Fibroblast of the aortic adventitia (primary cell): ENCODE measurements at places on chromosomes 6 and 20.

DNA sequence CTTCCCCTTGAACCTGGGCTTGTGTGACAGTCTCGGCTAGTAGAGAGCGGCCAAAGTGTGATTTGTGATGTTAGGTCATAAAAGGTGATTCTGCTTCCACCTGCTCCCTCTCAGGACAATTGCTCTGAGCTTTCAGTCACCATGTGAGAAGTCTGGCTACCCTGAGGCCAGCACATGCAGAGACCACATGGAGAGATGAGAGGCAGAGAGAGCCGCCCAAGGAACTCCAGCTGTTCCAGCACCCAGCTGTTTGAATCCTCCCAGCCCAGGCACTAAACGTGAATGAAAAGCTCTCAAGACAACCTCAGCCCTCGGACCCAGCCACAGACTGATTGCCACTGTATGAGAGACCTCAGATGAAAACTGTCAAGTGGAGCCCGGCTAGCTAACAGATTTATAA is 143.4 kb upstream of the EEF1E1 start:
- DNase-seq = no peak

DNA sequence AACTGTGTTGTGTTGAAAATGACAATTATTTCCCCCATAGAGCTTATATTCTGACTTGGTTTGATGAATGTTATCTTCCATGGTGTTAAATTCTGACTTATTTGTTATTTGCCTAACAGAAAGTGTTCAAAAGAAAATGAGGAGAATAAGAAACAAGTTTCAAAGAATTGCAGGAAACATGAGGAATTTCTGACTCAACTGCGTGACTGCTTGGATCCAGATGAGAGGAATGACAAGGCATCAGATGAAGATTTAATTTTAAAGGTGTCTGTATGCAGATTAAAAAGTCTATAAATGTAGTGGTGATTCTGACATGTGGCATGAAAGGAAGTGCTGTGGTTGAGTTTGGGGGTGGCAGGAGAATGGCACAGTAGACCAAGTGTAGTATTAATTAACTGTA is 50.6 kb downstream of the CCDC170 start:
- DNase-seq = no peak

DNA sequence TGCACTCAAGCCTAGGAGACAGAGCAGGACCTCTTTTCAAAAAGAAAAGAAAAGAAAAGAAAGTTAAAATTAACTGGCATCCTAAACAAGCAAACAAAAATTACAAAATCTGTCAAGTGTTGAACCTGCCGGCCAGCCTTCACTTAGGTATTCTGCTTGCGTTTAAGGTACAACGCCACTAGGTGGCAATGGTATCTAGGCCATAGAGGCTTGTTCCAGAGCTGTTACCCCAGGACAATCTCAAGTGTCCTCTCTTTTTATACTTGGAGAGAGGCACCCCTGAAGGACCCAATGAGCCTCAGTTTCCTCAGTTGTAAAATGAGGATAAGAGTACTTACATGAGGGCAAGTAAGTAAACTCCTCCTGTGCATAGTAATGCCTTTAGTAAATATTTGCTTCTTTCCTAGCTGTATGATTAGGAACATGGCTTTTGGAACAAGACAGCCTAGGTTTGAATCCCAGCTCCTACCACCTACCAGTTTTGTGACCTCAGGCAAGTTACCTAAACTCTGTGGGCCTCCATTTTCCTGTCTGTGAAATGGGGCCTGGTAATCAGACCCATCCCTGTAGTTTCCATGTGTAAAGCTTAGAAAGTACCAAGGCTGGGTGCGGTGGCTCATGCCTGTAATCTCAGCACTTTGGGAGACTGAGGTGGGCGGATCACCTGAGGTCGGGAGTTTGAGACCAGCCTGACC is 5.8 kb upstream of the PACSIN1 start:
- DNase-seq = peak; percentile 63

DNA sequence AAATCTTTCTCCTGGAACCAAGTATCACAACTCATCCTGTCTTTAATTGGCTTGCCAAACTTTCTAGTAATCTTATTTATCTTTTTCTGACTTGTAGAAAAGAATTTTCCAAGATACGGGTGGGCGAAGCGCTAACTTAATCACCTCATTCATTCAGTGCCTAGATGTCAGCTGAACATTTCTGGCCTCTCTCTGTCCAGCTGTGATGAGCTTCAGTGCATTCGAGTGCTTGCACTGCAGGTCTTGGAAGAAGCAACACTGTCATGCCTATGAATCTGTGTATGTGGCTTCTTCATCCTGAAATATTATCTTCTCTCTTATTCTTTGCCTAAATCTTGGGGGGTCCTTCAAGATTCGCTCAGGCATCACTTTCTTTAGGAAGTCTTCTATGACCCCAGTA is 16.3 kb upstream of the ENPP1 start:
- DNase-seq = no peak

DNA sequence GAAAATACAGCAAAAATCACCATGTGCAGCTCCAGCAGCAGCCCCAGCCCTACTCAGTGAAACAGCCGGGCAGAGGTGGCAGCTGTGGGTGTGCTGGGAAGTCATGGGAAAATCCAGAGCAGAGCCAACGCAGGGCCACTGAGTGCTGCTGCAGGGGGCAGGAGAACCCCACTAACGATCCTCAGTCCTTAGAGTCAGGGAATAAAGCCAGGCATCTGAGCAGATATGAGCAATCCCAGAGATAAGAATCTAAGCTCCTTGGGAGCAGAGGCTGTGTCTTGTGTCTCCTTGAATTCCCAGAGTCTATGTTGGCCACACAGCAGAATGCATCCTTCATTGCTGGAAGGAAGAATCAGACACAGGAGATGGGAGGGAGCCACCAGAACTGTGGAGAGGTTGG is 493.1 kb upstream of the MAP3K7 start:
- DNase-seq = no peak

DNA sequence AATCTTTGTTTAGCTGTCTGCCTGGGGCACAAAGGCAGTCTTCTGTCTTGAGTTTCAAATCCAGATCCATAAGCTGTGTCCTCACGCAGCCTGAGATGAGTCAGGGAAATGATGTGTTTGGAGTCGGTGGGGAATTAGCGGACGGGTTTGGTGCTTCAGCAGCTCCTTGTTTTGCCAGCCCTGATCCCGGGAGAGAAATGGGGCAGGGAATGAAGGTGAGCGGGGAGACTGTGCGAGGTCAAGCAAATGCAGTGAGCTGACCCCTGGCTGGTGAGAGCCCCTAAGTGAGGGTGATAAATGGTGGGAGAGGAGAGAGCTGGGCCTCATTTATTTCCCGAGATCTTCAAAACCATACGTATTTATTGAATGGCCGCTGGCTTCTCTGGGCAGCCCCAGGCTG is 21.6 kb downstream of the DUSP22 start:
- DNase-seq = no peak

- no peak for DNase-seq
Measured at GRCh38 chr6:170114187-170114945, 176.5 kb downstream of the DLL1 start.

GRCh38 chr6:52976591-52977035 is 18.5 kb downstream of the GSTA4 start:
- DNase-seq = no peak
